Amniotic stem cell (primary cell): ENCODE measurements at places on chromosomes 3 and 15.

- no peak for DNase-seq
These were observed 253.7 kb downstream of the PLCL2 start for GRCh38 chr3:17138246-17139039.

DNA sequence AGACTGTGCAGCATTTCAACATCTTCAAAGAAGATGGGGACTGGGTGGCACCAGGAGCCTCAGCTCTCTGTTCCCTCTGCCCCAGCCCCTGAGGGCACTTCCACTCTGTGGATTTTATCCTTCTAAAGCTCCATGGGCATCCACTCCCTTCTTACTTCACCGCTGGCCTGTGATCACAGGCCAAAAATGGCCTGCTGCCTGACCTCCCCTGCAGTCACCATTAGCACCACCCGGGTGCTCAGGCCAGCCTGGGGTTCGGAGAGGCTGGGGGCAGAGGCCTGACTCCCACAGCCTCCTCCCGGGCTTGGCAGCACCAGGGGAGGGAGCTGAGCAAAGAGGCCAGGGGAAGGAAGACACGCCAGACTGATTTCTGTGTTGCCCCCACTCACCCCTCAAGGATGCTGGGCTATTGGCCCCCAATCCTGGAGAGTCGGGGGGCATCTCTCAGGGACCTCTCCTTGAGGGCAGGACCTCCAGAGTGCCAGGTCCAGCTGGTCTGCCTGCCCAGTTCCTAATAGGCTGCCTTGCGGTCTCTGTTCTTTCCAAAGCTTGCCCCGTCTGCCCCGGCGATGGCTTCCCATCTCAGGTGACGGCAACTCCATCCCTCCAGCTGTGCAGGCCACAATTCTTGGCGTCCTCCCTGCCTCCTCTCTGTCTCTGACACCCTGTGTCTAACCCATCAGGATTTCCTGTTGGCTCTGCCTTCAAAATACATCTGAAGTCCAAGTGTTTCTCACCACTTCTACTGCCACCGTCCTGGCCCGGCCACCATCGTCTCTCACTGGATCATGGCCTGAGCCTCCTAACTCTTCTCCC, 67.1 kb downstream of the EXOG start:
- DNase-seq, result no peak

GRCh38 chr15:75738014-75738646, 25.5 kb upstream of the CSPG4 start:
- no peak for DNase-seq

DNA sequence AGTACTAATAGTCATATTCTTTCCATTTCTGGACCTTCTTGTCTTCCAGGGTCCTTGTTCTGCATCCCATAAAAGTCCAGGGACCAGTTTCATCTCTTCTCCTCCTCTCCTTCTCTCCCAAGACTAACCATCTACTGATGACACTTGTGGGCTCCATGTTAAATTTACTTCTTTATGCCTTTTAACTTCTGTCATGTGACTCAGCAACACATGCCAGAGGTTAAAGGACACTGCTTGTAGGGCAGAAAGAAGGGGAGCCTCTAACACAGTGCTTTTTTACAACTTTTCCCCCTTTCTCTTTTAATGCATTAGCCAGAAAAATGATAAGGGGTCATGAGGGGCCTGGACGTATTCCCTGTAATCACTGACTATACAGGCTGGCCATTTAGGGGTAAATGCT, 10.0 kb downstream of the SH3GL3 start:
- no peak for DNase-seq

GRCh38 chr3:66702126-66702525, 201.3 kb upstream of the LRIG1 start:
- DNase-seq, result no peak

DNA sequence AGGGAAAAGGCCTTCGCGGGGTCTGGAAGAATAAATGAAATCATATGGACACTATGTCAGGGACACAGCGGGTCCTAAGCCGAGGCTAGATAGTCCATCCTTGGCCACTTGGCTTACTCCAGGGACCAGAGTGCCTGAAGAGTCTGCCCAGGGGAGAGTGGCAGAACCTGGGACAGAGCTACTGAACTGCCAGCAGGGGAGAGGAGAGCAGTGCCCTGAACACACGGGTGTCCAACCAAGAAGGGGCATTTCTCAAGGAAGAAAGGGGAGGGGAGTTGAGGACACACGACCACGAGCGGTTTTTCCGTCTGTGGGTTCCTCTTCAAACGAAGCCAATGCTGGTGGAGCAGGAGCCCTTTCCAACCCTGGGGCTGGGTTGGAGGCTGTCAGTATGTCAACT, 1.0 kb downstream of the ACAN start:
- no peak for DNase-seq

GRCh38 chr3:110344487-110344886, 727.1 kb upstream of the NECTIN3 start:
- no peak for DNase-seq

- no peak for DNase-seq
These were observed 297.5 kb upstream of the DPH6 start for GRCh38 chr15:35843498-35843897.

DNA sequence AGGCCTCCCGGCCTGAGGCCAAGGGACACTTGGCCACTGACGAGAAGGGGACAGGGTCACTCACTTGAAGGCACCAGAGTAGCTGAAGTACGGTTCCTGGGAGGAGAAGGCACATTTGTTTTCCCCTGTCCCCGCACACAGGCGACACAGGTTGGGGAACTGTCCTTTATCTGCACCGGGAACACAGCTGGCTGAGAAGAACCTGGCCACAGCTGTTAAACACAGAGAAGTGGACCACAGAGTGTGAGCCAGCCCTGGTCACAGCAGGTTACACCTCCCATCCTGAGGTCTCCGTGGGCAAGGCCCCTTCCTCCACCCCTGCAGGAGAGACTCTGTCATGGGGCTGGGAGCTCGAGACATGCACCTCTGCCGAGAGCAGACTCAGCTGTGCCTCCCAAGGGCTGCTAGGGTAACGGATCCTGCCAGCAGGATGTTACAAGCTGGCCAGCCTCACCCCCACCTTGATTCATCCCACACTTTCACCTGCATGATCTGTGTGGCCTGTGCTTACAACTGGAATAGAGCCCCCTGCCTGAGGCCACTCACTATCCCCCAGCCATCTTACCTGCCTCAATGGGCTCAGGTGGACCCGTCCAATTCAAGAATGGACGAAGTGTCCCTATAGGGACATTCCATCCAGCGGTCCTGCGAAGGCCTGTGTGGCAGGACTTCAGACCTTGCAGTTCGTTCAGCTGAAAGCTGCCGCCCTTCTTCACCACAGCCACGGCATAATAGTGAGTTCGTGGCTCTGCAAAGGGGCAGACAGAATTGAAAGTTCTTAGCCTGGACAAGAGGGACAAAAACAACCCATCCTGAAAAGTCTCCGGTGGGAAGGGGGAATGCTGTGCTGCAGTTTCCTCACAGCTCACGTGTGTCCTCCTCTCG, 9.2 kb downstream of the LTF start:
- DNase-seq, result no peak

DNA sequence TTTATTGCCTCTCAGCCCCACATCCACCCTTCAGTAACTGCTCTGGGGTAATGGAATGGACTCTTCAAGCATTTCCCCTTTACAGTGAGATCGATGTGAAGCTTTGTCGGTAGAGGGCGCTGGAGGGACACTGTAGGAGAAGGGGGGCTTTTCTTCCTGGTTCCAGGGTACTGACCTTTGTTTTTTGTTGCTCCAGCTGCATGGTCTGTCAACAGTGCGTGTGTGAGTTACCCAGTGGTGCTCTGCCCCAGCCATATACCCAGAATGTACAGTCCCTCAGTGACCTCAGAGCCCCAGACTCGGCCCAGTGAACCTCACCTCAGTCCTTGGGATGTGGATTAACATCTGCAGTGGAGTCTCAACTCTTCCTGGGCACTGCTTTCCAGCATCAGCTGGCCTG, 180.3 kb upstream of the TSC22D2 start:
- DNase-seq, result no peak
